ENCODE measurements at places on chromosomes 5 and 9.

GRCh38 chr9:129284607-129285291, 106.7 kb upstream of the IER5L start:
- no peak for DNase-seq

DNA sequence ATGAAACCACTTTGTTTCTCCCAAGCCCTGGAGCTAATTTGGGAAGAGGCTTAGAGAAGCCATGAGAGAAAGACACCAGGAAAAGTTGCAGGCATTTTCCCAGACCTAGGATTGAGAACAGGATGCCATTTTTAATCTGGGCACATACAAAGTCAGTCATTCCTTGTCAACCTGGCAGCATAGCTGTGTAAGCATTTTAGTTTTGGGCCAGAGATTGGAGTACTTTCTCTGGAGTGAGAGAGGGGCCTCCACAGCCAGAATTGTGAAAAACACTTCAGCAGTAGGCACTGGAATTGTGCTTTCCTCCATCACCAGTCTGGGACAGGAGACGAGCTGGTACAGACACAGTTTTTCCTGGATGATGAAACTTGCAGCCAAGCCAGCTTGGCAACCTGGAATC, 390.3 kb upstream of the DMAC1 start:
- no peak for DNase-seq

GRCh38 chr9:23822261-23823169, 3.5 kb downstream of the ELAVL2 start:
- DNase-seq = no peak

DNA sequence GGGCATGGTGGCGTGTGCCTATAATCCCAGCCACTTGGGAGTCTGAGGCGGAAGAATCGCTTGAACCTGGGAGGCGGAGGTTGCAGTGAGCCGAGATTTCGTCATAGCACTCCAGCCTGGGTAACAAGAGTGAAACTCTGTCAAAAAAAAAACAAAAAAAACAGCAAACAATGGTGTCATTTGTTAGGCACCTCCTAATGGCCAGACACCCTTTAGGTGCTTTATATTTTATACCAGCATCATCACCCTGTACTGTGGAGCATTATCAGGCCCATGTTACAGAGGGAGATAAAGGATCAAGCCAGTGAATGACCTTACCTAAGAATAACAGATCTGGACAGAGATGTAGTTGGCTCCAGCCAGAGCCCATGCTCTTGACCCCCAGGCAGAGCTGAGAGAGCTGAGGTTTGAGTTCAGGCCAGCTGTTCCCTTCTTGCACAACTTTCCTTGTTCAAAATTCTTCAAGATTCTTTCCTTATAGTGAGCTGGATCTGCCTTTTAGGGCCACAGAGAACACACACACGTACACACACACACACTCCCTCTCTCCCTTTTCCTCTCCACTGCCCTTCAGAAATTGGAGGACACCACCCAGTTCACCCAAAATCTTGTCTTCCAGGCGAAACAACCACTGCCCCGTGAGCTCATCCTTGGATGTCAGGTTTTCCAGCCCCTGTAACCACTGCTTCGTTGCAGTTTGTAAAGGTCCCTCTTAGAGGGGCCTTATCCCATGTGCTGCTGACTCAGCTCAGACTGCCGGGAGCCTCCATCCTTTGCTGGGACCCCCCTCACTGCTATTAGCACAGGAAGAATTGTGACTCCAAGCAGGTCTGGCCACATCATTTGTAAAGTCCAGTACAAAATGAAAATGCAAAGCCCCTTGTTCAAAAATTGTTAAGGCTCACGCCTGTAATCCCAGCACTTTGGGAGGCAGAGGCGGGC, 10.4 kb upstream of the PTGES start:
- DNase-seq = no peak

GRCh38 chr9:99226054-99226453, 4.0 kb downstream of the SEC61B start:
- no peak for DNase-seq

GRCh38 chr5:10303699-10304170, 4.0 kb downstream of the CMBL start:
- no peak for DNase-seq

DNA sequence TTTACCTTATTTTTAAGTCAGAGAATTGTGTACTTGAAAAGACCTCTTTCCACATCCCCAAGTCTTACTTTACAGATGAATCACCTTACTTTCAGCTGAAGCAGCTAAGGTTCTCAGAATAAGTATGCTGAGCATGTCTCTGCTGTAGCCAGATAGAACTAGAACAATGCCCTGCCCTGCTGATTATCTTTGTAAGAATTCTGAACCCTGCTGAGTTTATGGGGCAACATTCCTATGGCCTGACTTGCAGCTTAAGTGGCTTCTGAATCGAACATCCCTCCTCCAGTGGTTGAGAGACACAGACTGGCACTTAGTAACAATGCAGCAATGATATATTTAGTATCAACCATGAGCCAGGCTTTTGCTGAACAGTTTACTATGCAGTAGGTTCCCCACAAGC, 592.0 kb upstream of the WWC1 start:
- no peak for DNase-seq

GRCh38 chr9:126687930-126688461, 74.3 kb downstream of the LMX1B start:
- no peak for DNase-seq

DNA sequence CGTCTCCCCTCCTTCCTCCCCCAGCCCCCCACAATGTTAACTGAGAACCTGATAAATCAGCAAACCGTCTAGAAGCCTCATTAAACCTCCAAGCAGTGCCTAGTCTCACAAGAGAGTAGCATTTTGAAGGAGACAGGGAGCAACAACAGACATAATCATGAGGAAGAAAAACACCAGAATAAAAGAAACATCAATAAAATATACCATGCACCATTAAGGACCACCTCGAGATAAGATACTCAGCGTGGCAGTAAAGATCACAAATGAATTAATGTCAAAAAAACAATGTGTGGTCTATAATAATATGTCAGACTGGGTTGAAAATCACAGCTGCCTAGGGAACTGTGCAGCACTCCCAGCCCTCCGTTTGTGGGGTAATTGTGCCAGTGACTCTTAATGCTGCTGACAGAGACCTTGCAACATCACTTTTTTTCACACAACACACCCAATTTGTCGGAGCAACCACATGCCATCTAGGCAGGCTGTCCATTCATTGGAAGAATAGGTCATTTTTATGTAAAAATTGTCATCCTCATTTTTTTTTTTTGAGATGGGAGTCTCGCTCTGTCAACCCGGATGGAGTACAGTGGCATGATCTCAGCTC, 450.8 kb upstream of the WWC1 start:
- DNase-seq = no peak

GRCh38 chr9:85013703-85014102, 344.2 kb downstream of the NTRK2 start:
- DNase-seq = no peak

DNA sequence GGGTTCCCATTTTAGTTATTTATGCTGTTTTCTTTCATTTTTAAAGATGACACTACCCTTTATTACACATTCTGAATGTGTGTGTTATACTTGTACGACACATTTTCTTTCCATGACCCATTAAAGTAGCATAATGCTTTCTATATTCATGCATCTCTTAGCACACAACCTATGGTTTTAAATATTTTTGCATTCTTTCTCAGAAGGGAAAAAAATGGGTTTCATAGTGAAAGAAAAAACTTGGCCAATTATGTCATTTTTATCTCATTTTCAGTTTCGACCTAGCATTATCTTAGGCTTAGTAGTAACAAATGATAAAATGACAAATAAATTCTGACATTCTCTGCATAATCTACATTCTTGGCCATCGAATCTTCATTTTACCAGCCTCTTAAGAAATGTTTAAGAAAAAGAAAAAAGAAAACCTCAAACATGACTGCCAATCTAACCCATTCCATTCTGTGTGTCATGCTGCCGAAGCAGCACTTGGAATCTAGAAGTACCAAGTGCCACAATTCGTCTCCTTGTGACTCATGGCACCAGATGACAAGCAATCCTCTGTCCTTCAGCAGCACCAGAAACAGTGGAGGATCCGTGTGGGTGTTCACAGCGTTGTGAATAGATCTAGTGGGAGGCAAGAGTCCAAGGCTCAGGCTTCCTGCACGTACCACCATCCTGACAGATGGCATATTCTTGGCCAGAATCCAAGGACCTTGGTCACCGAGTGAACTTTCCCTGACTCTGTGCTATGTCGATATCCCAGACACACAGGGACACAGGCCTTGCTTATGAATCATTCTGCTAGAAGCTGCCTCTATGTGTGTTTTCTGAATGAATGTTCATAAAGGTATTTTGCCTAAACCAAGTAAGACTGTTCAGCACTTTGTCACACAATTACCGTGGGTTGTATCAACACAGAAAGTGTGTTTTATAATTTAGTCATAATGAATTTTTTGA, 502.7 kb downstream of the NR2F1-AS1 start:
- peak; percentile 5 for DNase-seq

DNA sequence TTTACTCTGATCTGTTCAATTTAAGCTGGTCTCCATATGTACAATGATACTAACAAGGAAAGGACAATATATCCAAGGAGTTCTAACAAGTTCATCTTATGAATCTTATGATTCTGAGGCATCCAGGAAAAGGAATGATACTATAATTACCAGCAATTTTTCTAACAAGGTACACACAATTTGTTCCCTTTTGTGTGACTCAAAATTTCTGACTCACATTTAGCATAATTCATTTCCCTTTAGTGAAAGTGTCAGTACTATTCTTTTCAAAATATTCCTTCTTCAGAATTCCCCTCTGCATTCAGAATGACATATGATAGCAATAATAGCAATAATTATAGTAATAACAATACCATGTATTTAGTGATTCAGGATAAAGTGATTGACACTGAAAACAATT, 594.8 kb downstream of the DMRTA1 start:
- no peak for DNase-seq

DNA sequence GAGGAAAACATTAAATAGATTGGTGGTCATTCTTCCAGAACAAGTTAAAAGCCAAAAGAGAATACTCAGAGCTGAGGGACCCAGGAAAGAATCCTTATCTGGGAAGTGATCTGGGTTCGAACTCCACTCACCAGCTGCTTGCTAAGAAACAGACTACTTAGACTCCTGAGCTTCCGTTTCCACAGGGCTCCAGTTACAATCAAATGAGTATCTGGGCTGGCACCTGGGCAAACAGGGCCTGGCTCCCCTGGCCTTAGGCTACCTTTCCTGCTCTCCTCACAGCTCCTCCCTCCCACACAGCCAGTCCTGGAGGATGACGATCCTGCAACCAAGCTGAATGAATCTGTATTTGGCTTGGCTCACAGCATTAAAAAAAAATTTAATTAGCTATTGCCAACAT, 2.5 kb downstream of the MAPK9 start:
- no peak for DNase-seq

- no peak for DNase-seq
These were observed 346.3 kb downstream of the ENC1 start for GRCh38 chr5:74294231-74294705.

DNA sequence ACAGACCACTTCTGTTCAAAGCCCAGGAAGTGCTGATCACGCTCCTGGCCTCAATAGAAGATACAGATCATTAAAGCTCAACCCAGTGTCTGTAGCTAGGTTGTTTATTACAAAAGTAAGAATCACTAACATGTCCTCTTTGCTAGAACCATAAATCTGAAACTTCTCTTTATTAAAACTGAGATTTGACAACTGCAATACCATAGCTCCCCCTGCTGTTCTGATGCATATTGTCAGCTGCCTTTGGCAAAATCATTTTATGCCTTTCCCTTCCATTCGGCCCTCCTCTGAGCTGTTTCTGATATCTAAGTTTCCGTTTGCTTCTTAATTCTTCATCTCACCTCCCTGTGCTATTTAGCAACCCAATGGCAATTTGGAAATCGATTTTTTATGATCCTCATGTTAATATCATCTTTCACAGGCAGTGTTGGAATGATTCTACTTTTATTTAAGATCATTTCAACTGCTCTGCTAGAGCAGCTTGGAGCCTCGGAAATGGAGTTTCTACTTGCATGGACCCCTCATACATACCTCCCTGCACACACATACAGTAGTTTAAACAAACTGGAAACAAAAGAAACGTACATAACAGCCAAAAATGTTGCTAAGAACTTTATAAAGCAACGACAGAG, 998.8 kb downstream of the MAT2B start:
- peak; percentile 72 for DNase-seq

- no peak for DNase-seq
These were observed 592.6 kb upstream of the CDH6 start for GRCh38 chr5:30600892-30601291.

DNA sequence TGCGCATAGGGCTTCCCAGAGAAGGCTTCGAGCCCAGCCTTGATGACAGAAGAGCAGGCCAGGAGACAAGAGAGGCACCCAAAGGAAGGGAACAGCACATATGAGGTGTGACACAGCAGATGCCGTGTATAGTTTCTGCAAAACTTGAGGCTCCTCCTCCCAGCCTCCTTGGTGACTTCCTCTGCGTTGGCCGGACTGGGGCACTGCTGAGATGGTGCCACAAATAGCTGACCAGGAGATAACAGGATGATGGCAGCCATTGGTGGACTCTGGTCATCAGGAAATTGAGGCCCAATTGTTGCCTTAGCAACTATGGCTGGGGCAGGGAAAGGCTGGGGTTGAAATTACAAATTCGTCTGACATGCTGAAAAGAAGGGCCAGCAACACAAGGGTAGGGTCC, 4.8 kb upstream of the ZNF79 start:
- DNase-seq = no peak

All from midbrain (tissue), 1 donor.